ENCODE measurements at places on chromosomes 3 and 15.

DNA sequence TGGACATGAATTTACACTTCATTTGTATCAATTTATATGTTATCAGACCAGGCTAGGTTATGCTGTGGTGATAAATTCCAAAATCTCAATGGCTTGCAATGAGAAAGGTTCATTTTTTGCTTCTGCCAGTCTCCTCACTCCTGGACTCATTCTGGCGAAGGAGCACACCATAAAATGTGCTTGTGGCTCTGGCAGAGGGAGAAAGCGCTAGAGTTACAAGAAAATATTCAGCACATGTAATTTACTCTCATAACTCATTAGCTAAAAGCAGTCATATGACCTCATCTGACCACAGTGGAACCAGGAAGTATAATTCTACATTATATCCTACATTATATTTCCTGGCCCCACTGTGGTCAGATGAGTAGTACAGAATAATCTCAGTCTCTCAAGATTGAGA lies 193.8 kb downstream of the BCHE start:
- DNase-seq = no peak

DNA sequence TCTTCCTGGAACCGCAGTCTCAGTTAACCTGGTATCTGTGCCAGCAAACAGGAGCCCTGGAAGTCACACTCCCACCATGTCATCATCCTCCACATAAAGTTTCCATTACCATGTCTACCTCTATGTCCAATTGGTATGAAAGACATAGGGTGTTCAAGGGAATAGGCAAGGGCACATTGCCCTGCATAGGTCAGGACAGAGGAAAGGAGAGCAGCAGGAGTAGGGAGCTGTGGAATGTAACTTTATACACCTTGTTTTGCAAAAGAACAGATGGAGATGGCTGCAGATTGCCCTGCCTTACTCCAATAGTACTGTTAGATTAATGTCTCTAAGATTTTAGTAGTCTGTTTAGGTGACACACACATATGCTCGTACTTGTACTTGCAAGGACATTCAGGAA lies 1056.4 kb downstream of the NTRK3 start:
- no peak for DNase-seq

DNA sequence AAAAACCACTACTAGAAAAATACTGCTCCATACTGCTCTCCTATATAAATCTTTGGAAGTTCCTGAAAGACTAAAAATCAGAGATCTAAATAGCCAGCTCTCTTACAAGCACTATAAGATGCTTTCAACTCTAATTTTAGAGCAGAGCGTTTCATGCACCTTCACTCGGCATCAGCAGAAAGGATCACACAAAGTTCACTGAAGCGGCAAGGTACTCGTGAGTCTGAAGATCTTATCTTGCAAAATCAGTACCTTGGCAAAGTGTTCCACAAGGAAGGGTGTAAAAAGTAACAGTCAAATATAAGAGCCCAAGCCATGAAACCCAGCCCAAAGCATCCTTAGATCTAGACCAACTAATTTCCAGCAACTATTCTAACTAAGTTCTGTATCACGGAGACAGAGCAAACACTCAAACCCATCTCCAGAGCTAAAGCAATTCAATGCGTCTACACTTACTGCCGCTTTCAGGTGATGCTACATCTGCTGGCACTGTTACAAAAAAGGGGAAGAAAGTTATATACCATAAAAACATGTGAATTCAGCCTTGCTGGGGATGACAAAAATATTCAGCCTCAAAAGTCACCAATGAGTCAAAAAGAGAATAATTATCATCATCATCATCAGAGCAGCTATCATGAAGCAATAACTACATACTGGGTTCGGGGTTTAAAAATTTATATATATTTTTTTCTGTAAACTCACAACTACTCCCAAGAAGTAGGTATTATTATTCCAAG lies 16.3 kb downstream of the VPS39 start:
- no peak for DNase-seq

DNA sequence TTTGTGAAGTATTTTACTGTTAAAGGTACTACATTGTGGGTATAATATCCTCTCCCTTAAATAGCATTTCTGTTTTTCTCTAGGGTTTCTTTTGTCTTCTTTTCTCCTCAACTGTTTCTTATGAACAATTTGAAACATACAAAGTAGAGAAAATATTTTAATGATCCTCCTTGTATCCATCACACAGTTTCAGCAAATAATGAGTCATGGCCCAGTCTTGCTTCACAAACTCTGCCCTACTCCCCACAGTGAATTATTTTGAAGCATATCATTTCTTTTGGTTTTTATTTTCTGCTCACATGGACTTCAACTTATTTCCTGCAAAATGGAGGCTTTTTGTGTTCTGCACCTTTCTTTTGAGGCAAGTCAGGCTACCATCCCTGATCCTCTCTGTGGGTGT lies 6.1 kb upstream of the SCAANT1 start:
- no peak for DNase-seq

- no peak for DNase-seq
Measured at GRCh38 chr3:94961423-94962100, 898.7 kb downstream of the NSUN3 start.

- DNase-seq = no peak
Measured at GRCh38 chr15:48718646-48719045, 73.1 kb upstream of the FBN1 start.

DNA sequence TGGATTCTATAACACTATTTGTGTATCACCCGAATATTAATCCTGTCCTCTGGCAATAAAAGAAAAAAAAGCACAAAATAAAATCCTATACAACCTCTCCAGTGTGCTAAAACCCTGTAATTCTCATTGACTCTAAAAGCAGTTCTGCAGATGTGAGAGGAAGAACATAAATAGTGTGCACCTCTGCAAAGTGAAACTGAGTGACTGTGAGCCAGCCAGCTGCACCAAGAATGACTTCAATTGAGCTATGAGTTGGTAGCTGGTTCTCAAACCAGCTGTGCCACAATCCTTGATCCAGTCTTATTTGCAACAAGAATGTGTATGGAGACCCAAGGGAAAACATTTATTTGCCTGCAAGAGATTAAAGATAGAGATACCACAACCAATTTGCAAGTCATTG lies 31.2 kb upstream of the COL8A1 start:
- no peak for DNase-seq

DNA sequence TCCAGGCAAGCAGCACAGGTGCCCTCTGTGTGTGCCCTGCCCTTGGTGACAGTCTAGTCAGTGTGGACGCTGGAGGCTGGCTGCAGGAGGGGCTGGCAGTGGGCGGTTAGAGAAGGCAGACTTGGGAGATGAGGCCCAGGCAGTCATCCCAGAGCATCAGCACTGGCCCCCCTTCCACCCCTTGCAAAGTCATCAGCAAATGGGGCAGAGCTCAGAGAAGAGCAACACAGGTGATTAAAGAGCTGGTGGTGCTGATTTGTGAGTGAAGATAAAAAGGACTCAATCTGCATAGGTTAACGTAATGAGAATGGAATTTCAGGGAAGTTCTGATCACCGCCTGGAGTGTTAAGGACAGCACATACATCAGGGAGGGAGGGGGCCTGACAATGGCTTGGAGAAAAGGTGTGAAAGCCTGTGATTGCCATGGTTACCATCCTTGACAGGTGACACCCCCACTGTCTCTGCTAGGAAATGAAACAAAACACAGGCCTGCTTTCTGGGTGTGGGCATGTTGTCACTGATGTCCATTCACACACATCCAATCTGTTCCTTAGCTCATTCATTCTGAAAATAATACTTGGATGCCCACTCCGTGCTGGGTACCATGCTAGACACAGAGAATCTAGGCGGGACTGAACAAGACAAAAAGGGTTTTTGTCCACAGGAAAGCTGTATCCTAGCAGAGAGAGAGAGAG lies 269.6 kb upstream of the ST8SIA2 start:
- DNase-seq = no peak
